ENCODE measurements at places on chromosomes 1 and 21.

DNA sequence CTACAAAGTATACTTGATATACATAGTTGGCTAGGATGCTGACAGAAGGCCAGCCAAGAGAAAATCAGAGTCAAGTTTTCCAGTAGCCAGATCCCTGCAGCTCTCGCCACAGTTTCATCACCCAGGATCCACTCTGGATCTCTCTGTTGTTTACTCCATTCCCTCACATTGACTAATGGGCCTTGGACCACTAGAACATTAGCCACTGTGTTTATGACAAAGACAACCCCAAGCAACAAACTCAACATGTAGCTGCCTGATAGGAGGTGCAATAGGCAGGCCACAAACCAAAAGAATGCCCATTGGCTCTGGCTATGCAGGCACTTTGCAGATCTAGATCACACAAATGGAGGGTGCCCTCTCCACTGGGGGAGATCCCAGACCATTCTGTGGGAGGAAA is 44.2 kb downstream of the ARHGEF11 start:
- DNase-seq, result no peak

- no peak for DNase-seq
Observed at GRCh38 chr1:43312663-43313515, 12.1 kb downstream of the TIE1 start.

DNA sequence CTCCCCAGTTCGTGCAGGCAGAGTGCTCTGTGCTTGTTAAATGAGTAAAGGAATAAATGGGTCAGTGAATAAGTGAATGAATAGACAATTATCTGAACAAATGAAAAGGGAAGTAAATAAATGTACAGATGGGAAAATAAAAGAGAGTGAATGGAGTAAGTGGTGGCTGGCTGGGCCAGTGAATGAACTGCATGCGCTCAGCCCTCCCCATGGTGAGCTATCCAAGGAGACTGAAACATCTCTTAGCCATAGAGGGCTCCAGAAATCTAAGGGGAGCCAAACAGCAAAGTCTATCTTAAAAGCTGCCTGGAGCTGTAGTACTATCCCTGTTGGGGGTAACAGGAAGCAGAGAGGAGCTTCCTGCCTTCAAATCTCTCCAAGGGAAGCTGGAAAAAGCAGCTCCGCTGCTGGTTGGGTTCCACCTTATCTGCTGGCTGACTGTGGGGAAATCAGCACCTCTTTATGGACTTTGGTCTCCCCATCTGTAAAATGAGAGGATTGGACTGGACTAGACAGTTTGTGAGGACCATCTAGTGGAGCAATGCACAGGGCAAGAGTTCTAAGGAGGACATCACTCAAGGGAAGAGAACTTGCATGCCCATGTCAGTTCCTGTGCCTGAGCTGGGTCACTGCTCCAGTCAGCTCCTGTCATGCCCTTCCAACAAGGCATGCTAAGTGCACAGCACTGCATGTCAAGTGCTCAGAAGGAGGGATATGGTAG is 77.9 kb downstream of the TRABD2B start:
- no peak for DNase-seq

- DNase-seq, result no peak
Observed at GRCh38 chr1:233916706-233917105, 12.2 kb downstream of the SLC35F3 start.

DNA sequence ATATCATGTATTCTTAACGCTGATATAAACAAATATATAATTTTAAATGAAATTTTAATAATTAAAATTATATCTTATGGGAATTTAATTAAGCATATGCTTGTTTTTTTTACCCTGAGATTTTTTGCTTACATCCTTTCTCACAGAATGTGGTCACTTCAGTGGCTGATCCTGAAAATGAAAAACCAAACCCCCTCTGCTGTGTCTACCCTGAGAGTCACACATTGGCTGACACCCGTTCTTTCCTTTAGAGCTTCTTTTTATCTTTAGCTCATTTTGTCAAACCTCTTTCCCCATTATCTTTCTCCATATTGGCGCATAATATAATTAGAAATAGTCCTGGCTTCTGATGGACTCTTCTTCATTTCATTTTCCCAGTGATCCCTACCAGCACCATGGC is 10.8 kb upstream of the CACYBP start:
- no peak for DNase-seq

GRCh38 chr1:236301958-236302335 is 20.2 kb upstream of the ERO1B start:
- no peak for DNase-seq

- DNase-seq, result no peak
Observed at GRCh38 chr1:17970757-17971156, 136.8 kb upstream of the IGSF21 start.

- DNase-seq, result no peak
Observed at GRCh38 chr21:31354604-31355443, 10.8 kb upstream of the TIAM1 start.

- no peak for DNase-seq
Observed at GRCh38 chr1:179095377-179095776, 13.5 kb downstream of the TOR3A start.

DNA sequence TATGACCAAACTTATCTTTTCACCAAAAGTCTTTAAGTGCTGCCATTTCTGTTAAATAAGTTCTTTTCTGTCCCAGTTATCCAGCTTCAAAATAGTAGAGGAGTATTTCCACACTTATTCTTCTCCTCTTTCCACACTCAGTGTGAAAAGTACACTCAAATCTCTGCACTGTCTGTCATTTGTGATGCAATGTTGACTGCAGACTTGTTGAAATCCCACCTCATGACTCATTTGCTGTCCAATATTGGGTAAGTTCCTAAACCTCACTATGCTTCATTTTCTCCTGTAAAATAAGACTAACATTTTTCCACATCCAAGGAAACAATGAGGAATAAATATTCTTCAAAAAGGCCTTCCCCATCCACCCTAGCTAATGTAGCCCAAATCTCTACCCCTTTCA is 17.5 kb downstream of the LRRIQ3 start:
- no peak for DNase-seq

DNA sequence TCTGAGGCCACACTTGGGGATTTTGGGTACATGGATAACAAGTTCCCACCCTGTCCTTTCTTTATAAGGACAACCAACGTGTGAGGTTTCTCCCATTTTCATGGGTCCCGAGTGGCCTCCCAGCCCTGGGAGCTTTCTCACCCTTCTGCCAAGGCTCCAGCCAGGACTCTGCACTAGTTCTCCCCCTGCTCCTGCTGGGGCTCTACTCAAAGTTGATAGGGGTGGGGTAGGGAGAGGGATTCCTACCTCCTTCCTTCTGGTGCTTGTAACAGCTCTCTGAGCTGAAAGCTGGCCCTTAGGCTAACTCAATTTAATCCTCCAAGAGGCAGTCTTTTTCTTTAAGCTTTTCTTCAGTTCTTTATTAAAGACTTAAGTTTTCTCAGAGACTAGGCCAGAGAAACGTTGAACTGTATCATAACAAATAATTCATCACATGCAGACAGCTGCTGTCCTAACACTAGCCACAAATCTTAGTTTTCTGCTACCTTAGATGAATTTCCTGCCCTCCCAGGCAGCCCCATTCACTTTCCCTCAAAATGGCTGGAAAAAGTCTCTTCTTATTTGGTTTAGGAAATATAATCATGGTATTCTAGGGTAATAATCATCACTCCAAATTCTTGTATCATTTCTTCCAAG is 22.4 kb upstream of the DR1 start:
- DNase-seq, result no peak

GRCh38 chr1:60130703-60131102 is 57.1 kb upstream of the C1orf87 start:
- no peak for DNase-seq

DNA sequence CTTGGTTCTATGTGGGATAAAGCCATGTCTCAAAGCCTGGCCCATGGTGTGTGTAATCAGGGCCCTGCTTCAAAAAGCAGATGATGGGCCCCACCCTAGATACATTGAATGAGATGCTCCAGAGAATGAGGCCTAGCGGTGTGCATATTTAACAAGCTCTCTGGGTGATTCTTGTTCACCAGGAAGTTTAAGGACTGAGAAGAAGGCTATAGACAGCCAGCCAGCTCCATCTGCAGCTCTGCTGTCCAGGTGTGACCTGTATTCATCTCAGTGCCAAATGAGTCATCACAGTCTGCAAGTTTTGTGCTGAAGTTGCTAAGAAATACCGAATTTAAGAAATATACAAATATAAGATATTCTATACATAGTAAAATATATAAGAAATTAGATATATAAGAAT is 182.0 kb upstream of the RUNX1 start:
- no peak for DNase-seq

GRCh38 chr1:53365437-53366063 is 37.7 kb upstream of the LRP8 start:
- no peak for DNase-seq

DNA sequence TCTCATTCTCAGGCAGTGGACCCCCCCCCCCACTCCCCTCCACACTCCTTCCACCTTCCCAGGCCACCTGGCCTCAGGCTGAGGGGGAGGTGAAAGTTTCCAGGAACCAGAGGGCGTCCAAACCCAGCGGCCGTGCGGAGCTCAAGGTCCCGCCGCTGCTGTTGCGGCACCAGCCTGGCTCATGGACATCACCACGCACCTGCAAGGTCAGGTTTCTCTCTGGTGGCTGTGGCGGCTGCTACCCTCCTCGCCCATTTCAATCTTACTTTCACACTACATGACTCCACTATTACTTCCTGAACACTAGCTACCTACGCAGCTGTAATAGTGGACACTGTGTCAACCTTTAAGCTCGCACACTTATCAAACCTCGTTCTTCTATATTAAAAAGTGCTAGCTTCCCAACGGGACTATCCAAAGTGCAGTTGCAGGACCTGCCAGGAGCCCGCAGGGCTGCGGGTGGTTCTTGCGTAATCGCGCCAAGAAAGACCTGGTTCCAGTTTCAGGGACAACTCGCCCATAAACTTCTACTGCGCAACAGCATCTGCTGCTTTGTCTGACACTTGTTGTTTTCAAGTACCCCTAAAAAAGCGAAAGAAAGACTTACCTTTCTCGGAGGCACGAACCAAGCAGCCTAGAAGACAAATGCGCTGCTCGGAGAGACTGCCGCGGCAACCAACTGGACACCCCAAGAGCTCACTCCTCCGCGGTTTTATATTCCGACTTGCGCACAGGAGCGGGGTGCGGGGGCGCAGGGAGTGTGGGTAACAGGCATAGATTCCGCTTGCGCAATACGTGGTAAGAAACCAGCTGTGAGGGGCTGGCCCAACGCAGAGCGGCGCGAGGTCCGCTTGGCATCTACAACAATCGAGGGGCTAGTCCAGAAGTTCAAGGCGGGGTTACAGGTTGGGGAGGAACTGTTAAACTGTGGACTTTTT is at the start of gene DIRAS3:
Gene DIRAS3, minus strand, starts transcription at position 687 of the 938 bp plus-strand sequence. CDS start 3,330 bp downstream, outside the sequence.
- DNase-seq, result no peak

GRCh38 chr1:31410871-31411270 is 2.1 kb upstream of the SERINC2 start:
- no peak for DNase-seq

GRCh38 chr1:152182944-152183361 is 23.9 kb upstream of the RPTN start:
- no peak for DNase-seq

DNA sequence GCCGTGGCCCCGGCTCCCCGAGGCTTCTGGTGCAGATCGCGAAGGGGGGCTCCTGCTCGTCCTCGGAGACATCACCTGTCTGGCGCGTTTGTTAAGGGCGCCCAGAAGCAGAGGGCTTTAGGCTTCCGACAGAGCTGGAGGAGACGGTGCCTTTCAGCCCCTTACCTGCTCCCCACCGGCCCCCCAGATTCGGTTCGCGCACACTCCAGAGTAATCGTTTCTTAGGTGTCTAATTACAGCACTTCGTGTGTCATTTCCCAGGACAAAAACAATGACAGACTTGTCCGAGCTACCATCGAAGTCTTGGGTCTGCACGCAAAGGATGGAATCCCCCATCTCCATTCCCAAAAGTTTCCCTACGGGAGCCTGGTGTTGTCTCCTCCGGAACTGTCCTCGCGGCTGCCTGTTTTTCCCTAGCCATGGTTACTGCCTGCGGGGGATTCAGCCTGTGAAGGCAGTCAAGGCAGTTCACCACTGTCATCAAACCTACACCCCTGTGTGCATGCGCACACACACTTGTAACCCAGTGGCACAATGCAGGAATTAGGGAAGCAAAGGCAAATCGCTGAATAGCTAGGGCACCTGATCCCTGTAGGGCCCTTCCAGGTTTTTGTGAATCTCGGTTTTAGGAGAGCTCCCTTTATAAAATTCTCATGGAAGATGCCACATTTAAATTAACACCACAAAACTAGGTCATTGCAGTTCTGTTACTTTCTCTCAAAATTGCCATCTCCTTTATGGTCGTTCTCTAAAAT is 738 bp upstream of the CDC42BPA start:
- DNase-seq, result peak; percentile 28

DNA sequence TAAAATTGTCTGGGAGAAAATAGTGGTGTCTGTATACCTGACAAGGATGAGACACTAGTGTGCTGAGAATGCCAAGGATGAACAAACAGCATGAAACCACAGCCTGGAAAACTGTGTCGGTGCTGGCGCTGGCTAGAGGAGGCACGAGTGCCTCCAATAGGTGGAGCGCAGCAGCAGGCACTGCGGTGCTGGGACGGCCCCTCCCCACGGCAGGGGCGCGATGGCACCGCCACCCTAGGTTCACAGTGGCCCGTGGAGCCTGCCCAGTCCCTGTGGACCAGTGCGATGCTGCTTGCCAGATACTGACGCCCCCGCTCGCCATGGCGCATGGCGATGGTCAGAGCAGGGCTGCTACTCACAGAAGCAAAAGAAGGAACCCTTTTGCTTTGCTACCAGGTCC is 6.8 kb downstream of the CFAP410 start:
- no peak for DNase-seq

- DNase-seq, result no peak
Observed at GRCh38 chr1:221149111-221149510, 269.9 kb downstream of the HLX start.

DNA sequence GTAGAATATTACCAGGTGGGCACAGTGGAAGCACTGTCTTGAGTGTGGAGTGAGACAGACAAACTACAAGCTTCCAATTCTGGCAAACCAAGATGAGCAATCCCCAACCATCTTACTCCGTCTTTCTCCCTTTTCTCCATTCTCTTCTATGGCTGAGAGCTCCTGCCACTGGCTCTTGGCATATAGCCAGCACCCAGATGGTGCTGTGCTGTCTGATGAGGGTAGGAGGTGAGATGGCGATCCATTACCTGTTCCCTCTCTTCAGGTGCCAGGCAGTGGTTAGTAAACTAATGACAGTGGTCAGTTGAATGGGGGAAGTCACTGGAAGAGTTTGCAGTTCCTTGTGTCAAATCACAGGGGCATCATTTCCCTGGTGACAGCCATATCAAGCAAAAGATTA is 108.4 kb downstream of the FNBP1L start:
- peak; percentile 10 for DNase-seq

- no peak for DNase-seq
Observed at GRCh38 chr1:242522996-242523718, 1.3 kb downstream of the PLD5 start.

DNA sequence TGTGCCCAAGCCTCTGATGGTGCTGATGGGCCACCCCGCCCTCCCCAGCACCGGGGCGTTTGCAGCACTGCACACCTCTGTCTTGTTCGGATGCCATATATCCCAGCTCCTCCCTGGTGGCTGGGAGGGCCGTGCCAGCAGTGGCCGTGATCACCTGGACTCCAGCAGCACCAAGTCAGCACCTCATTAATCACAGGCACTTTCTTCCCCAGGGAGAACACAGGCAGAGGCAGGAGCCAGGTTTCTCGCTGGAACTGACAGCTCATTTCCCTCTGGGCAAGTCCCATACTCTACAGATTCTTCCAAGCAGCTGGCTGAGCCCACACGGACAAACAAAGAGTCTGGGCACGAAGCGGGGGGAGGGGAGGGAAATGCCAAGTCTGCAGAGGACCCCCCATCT is 141.7 kb upstream of the EDN2 start:
- peak; percentile 59 for DNase-seq
